Activated gamma-delta T cell treated with anti-CD3 and anti-CD28 coated beads, Interleukin-2, amount 50 U/mL, for 16 hours (primary cell): ENCODE measurements at places on chromosomes 4 and X.

- DNase-seq, result peak; percentile 6
These were observed 3.8 kb downstream of the ZFX start for GRCh38 chrX:24153178-24153795.

GRCh38 chrX:109812236-109812635 is 79.2 kb upstream of the ACSL4 start:
- DNase-seq, result no peak

- DNase-seq, result no peak
These were observed 755.5 kb downstream of the STIM2 start for GRCh38 chr4:27616166-27616565.

DNA sequence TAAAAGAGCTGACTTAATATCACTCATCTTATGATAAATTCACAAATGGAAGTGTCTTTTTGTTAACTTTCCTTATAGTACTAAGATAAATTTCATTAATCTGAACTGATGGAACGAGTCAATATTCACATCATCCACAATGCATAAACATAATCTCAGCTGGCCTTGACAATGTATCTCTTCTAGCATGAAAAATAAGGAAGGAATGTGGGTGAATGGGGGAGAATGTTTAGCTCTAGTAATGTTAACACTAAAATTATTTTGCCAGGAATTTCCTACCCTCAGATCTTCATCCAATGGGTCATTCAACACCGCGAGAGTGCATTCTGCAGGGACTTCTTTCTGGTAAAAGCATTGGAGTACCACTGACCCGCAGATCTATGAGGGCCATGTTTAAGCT is 15.8 kb downstream of the TRPC3 start:
- no peak for DNase-seq

DNA sequence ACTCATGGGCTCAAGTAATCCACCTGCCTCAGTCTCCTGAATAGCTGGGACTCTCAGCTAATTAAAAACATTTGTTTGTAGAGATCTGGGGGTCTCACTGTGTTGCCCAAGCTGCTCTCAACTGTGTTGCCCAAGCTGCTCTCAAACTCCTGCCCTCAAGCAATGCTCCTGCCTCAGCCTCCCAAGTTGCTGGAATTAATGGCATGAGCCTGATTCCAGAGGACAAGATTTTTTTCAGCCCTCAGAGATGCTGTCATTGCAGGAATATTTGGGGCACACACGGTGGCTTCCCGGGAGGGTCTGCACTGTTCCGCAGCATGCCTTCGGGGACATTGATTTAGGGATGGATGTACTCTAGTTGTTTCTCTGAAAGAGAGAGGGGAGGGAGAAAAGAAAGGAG is 49.7 kb downstream of the STK32B start:
- no peak for DNase-seq

GRCh38 chr4:31104043-31104442 is 383.9 kb downstream of the PCDH7 start:
- DNase-seq, result no peak

DNA sequence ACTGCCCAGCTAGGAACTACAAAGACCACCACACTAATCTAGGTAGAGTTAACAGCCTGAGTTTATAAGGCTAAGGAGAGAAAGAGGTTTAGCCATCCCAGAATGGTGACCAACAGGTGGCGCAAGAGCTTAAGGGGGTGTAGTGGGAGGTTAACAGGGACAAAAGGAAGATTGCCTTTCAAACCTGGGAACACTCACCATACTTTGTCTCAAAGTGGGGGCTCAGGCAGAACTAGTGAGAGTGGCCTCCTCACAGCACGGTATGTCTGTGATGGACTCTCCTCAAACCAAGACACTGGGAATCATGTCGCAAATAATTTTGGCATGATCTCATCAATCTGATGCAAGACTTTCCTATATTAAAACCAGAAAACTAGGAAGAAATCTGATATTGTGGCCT is 23.4 kb downstream of the CCNI start:
- peak; percentile 46 for DNase-seq

DNA sequence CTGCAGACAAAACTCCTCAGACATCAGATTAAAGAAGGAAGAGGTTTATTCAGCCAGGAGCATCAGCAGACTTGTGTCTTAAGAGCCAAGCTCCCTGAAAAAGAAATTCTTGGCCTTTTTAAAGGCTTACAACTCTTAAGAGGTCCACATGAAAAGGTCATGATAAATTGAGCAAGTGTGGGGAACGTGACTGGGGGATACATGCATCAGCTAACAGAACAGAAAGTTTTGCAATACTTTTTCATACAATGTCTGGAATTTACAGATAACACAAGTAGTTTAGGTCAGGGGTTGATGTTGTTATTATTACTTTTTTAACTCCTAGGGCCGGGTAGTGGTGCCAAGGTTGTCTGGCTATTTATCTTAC is 55.6 kb upstream of the RBMX start:
- DNase-seq, result no peak

DNA sequence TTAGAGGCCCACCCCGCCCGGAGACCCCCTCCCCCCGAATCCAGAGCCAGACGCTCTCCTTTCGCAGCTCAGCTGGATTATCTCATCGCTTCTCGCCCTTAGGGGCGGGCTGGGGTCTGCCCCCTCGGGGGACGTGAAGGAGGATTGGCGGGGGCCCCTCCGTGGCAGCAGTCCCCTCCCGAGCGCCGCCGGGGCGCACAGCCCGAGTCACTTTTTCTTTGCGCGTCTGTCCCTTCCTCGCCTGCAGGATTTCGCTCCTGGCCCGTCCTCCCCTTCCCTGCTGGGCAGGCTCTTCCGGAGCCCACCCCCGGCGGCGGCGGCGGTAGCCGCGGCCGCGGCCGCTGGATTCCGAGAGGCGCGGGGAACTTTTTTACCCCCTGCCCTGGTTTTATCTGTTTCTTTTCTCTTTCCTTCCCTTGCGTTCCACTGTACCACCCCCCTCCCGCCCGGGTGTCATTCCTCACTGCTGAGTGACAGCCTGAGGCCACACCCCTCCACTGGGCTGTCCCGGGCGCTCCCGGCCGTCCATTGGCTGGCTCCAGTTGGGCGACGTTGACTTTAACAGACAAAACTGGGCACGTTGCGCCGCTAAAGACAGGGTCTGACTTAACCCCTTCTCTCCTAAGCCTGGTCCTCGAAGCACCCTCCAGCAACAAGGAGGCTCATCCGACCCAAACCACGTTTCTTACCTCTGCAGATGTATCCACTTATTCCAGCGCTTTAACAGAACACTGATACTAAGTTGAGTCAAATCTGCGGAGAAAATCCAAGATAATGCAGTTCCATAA is 492 bp upstream of the NKX3-2 start:
- DNase-seq, result no peak

- no peak for DNase-seq
These were observed 113.0 kb upstream of the TLR3 start for GRCh38 chr4:185955826-185956543.

DNA sequence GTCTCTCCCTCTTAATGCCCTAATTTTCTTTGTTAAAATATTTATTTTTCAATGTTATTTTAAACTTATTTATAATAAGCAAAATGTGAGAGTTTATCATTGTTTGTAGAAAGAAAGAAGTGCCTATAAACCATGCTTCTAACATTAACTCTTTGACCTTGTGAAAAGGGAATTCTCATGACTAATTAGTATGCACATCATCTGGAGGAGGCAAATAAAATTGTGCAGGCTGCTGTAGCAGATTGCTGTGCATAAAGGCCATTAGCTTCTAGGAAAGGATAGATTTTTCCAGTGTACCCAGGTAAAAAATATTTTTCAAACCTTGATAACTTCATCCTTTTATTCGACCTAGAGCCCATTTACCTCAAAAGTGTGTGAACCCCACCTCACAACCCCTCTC is 84.6 kb upstream of the GUCY1A1 start:
- DNase-seq, result no peak

DNA sequence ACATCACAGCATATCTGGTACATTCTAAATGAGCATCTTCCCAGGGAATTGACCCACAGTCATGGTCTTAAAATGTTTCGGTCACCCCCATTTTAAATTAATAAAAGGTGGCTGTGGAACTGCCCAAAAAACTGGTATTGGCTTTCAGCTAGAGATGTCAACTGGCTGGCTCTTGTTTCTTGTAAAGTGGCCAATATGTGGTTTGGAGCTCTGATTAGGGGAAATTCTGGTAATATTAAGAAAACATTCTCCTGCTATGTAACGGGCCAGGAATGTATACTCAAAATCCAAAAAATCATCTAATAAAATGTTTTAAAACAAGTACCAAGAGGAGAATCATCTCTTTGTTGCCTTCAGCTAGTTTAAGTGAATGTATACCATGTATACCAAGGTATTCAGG is 62.0 kb upstream of the VCX2 start:
- no peak for DNase-seq

DNA sequence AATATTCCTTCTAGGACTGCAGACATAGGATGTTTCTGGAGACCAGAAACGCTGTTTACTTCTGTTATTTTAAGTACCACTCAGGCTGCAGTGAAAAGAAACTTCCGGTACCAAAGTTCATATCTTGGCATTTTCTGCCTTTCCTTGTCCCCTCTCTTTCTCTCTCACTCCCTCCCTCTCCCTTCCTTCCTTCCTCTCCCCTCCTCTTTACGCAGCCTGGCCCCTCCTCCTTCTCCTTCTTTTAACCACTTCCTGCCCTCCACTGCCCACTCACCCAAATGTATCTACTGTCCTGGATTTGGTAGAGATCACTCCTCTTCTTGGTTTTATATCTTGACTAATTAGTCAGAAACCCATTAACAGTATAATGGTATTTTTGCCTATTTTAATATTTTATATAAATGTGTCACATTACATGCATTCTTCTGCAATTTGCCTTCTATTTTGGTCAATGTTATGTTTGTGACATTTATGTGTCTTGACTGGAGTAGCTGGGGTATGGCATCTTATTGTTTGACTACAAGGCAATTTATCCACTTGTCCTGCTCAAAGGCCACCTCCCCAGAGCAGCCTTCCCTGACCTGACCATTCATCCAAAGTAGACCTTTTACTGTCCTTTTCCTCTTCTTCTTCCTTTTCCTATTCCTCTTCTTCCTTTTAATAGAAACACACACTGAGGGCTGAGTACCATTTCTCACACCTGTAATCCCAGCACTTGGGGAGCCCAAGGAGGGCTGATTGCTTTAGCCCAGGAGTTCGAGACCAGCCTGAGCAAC is 56.9 kb downstream of the BCOR start:
- DNase-seq, result no peak

DNA sequence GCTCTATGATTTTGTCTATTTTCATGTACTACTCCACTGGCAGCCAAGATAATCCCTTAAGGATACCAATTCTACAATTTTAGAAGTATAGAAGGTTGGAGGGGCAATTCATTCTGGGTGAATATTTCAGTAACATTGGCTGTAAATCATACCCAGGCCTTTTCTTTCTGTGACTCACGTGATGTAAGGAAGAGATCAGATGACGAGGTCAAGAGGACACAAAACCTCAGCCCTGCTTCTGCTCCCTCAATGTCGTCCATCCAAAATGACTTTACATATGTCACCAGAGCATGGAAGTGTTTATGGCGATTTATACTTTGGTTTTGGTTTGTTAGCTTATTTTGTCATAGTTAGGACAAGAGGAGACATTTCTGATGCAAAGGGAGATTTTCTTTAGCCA is 70.7 kb upstream of the SLC4A4 start:
- DNase-seq, result no peak

DNA sequence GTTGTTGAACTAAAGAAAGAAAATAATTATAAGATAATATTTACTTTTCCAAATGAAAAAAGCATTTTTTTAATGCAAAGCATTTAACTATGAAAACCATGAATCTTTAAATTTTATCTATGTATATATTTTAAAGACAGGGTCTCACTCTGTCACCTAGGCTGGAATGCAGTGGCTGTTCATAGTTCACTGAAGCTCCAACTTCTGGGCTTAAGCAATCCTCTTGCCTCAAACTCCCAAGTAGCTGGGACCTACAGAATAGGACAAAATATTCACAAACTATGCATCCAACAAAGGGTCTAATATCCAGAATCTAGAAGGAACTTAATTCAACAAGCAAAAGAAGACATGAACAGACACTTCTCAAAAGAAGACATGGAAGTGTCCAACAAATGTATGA is 55.9 kb upstream of the ALB start:
- DNase-seq, result no peak

GRCh38 chr4:70969076-70969475 is 24.4 kb upstream of the DCK start:
- no peak for DNase-seq

- no peak for DNase-seq
These were observed at the start of gene MGARP for GRCh38 chr4:139279760-139280620. MGARP (minus strand) TSS chr4:139280225; CDS start chr4:139280158, 67 bp downstream.

GRCh38 chrX:109974906-109975655 is 27.8 kb upstream of the TMEM164 start:
- no peak for DNase-seq

DNA sequence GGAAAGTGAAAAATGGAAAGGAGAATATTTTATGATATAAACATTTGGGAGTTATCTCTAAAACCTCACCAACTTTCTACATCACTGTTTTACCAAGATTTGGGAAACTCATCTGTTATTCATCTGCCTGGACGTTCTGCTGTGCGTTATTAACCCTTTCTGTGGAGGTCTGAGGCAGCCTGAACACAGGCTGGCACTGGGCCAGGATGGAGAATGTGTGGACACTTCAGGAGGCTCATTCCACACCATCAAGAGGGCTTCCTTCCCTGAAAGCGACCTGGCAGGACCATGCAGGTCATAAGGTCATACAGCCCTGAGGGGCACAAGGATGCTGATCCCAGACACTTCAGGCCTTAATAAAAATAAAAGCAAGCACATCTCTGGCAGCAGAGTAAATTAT is 31.2 kb upstream of the TMEM184C start:
- DNase-seq, result no peak

DNA sequence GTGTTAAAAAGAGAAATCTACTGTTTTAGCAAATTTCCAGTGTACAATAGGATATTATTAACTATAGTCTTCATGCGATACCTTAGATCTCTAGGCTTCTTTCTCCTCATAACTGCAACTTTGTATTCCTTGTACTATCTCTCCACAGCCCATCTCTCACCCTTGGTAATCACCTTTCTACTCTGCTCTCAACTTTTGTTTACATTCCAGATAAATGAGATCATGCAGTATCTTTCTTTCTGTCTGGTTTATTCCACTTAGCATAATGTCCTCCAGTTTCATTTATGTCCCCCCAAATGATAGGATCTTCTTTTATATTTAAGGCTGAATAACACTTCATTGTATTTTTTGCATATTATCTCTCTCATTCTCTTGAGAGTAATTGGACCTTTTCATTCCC is 165.5 kb downstream of the HS3ST1 start:
- DNase-seq, result no peak

DNA sequence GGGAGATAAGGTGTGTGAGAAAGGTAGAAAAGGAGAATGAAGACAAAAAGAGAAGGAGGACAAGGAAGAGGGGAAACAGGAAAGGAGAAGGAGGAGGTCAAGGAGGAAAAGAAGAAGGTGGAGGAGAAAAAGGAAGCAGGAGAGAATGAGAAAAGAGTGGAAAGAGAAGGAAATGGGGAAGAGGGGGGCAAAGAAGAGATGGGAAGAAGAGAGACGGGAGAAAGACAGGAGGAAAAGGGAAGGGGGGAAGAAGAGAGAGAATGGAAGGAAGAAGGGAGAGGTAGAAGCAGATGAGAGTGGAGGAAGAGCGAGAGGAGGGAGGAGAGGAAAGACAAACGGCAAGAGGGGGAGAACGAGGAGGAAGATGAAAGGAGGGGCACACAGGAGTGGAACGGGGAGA is 4.1 kb downstream of the GATA1 start:
- DNase-seq, result no peak
